ENCODE measurements at places on chromosomes 11 and 22.
A peak's percentile ranks its signal among the peaks of the same experiment; 100 is the strongest.

DNA sequence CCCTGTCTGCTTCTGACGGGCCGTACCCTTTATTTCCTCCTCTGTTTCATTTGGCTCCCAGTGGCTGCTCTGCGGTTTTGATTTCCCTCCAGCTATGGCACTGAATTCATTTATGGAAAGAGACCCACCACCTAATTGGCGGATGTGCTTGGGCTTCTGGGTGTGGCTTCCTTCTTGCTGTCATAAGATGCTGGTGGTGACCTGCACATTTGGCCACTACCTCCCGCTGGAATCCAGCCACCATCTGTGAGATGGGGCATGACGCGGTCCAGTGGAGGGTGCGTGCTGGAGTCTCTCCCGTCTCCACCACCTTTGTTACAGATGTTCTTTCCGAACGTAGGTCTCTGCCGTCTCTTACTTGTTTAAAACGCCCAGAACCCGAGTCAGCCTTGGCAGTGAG, 47.7 kb upstream of the FADD start:
- no peak for DNase-seq

GRCh38 chr11:19342036-19342435, 101.3 kb upstream of the E2F8 start:
- no peak for DNase-seq

DNA sequence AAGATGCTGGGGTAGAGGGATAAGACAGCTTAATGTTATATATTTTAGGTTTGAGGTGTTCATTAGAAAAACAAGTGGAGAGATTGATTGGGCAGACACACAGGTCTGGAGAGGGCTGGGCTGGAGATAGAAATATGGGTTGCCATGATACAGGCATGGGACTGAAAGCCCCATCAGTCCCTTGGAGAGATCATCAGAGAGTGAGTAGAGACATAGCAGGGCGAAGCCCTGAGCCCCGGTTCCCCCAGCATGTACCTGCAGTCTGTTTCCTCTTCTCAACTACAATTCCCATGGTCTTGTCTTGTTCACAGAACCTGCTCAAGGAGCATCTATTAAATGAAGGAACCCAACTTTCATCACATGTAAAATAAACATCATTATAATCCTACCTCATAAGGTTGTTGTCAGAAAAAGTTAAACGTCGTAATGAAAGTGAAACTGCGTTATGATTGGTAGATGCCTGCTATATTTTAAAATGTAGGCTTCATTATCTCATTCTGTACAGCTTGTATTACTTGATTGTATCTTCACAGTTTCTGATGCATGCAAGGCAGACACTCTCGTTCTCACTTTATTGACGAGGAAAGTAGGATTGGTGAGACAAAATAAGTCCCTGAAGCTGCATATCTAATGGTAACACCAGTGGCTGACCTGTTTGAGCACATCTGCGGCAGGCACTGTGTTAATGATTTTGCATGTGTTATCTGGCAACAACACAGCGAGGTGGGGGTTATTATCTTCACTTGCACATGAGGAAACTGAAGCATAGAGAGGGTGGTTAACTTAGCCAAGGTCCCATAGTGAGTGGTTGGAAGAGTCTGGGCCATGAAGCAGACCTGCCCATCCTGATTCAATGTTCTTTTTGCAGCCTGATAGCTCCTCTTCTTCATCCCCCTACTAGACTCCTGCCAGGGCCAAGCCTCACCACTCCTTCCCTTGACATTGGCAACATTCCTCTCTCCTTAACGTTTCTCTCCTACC, 63.5 kb downstream of the ENDOD1 start:
- no peak for DNase-seq

- no peak for DNase-seq
Observed at GRCh38 chr22:44261164-44261860, 51.4 kb downstream of the SHISAL1 start.

DNA sequence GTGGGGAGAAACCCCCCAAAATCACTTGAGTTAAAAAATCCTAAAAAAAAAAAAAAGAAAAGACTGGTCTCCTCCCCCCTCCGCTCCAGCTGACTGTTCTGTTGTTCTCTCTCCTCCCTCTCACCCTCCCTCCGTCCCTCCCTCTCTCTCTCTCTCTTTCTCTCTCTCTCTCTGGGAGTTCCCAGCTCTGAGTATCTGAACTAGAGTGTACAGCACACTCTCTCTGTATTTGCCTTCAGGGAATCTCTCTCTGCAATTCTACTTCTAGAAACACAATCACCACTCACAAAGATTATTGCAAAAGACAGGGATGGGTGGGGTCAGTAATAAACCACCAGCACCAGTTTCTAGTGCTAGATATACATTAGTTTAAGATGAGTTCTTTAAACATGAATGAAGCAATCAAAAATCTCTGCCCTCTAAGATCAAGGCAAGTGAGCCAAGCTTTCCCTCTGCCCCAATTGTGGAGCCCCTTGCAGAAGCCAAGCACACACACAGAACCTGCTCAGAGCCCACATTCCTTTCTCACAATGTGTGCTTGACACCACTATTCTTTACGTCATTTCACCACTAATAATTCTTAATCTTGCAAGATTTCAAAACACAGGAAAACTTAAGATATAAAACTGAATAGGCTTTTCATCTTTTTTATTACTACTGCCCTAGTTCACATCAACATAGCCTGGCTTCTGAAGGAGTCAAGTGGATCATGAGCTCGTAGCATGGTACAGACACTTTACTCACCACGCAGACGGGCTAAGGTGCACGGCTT, 133.5 kb downstream of the RBFOX2 start:
- no peak for DNase-seq

- DNase-seq, result no peak
Observed at GRCh38 chr11:124944565-124944964, 8.7 kb upstream of the HEPACAM start.

DNA sequence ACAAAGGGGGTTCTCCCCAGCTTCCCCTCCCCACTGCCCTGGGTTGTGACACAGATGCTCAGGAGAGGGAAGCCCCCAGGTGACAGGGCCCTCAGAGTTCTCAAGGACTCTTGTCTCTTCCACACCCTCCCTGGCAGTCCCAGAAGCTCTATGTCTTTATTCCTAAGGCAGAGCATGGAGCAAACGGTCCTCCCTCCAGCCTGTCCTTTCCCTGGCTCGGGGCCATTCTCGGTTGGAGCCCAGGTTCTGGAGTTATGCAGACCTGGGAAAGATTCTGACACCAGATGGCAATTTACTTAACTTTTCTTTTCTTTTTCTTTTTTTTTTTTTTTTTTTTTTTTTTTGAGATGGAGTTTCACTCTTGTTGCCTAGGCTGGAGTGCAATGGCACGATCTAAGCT, 186.6 kb downstream of the CEP164 start:
- DNase-seq, result no peak

DNA sequence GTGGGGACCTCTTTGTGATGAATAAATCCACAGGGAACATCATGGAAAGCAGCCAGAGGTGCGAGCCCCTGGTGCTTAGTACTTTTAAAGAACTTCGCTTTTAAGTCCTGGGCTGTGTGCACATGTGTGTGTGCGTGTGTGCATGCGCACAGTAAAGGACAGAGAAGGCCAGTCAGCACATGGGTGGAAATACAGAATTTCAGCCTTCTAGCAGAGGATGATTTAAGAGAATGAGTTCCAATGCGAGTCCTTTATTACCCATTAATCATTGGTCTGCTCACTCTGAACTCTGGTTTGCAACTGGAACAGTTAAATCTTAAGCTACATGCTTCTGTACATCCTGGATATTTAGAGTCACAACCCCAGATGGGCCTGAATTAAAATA, 18.9 kb downstream of the TEAD1 start:
- no peak for DNase-seq

- no peak for DNase-seq
Observed at GRCh38 chr22:36700711-36701670, 2.6 kb downstream of the CACNG2 start.

GRCh38 chr11:68064926-68065325, 26.1 kb downstream of the TCIRG1 start:
- no peak for DNase-seq

DNA sequence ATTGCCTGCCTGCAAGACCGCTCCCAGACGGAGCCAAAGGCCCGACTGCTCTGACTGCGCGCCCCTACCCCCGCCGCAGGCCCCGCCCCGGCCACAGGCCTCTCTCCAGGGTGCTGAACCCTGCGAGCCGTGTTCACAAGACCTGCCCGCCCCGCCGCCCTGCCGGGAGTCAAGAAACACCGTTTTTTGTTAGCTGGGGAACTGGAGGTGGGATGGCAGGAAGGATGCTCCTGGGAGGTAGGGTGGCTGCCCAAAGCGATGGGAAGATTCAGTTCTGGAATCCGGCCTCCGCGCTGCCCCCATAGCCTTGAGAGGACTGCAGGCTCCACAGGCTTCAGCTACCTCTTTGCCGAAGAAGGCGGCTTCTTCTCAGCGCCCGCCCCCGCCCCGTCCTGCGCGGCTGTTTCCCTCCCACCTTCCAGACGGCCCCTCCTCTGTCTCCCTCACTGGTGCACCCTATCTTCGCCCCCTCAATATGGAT, 2.7 kb upstream of the PDE2A start:
- DNase-seq, result peak; percentile 58

DNA sequence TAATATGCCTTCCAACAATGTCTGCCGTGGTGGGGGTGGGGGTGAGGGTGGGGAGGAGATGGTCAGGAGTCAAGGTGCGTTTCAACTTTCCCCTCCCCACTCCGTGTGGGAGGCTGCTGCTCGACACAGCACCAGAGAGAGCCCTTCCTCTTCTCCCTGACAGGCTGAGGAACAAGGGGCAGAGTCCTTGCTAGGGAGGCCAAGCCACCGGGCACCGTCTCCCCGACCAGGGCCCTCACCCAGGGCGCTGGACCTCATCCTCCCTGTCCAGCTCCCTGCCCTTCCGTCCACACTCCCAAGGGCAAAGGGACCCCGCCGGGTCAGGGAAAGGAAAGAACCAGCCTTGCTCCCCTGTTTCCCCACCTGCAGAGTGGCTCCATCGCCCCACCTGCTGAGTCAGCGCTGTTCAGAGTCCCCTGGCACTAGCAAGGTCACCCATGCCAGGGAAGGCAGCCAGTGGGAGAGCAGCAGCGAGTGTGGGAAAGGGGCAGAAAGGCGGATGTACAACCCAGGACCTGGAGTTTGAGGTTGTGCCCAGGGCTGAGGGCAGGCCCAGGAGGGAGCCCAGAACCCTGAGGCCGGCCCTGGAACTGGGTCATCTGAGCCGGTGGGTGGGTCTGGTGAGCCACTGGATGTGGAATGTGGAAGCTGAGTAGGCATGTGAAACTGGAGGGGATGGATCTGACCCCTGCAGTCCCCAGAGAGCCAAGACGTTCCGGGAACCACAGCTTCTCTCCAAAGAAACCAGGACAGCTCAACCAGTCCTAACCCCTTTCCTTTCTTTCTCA, 47.2 kb downstream of the BUD13 start:
- DNase-seq, result no peak

DNA sequence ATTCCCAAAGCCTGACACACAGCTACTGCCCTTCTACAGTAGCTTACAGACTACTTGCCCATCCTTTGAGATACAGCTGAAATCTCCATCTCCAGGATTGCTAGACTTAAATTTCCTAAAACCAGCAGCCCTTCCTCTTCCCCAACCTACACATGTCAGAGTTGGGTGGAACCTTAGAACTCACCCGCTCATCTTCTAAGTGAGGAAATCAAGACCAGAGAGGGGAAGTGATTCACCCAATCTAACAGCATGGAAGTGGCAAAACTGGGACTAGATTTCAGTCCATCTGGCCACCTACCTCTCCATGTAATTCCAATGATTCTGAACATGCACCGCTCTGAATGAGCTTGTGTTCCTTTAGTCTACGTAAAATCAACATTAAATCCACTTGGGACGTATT, 1.0 kb upstream of the TMEM86A start:
- no peak for DNase-seq

DNA sequence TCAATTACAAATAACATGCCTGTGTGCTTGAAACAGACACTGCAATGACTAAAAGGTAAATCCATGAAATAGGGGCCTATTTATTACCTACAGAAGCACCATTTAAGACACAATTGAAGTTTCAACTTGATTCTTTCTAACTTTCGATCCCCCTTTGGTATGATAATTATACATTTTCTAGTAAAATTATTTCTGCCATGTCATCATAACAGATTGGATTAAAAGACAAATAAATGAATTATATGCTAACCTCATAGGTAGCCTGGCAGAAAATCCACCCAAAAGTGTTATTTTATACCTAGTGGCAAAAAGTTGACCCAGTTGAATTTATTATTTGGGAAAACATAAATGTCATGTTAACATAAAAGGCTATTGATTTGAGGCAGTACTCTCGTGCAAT, 241.1 kb downstream of the RAB38 start:
- no peak for DNase-seq

DNA sequence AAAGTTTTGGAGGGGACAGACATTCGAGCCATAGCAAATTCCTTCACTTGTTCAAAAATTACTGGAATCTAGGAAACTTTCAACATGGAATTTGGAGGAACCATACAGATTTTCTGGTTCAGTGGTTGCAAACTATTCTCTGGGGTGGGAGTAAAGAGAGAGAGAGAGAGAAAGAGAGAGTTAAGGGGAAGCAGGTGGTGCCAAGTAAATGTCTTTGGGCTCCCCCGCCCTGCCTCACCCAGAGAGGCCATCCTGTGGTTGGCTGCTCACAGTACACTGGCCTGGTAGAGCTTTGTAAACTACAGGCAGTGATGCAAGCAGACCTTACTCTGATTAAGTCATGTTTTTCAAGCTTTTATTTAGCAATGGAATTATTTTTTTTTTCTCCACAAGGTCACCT, 82.6 kb downstream of the ADAMTS15 start:
- no peak for DNase-seq

GRCh38 chr11:45156741-45157140, 10.3 kb downstream of the PRDM11 start:
- no peak for DNase-seq

DNA sequence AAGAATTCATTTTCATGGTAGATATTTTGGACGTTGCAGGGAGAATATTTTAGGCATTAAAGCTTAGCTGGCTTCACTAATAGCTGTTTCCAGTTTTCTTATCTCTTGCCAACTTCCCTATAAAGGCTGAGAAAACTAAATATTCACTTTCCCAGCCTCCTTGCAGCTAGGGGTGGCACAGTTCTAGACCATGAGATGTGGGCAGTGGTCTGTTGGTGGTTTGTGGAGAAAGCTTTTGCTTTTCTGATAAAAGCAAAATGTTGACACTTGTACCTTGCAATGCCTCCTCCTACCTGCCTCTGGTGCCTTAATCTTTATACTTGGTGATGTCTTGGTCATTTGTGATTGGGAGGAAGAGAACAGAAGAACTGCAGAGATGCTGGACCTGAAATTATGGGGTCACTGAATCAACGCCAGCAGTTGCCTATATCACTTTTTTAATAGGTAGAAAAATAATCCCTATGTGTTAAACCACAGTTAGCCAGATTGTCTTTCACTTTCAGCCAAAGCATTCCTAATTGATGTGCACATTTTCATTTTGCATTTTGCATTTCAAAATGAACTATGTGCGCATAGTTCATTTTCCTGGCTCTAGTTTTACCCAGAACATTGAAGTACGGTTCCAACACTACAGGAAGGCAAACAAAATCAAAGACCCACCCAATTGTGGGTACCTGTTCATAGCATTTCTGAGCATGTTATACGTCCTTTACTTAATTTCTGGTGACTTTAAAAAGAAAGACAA, 24.9 kb upstream of the ABTB2 start:
- no peak for DNase-seq

- DNase-seq, result no peak
Observed at GRCh38 chr22:46183733-46184132, 33.4 kb downstream of the PPARA start.

- DNase-seq, result peak; percentile 7
Observed at GRCh38 chr11:2751523-2752203, 51.9 kb upstream of the KCNQ1OT1 start.
